ENCODE measurements at places on chromosomes 5 and 9.
A peak's percentile ranks its signal among the peaks of the same experiment; 100 is the strongest.

GRCh38 chr9:21513431-21513830, 31.3 kb upstream of the IFNE start:
- DNase-seq, result no peak

- DNase-seq, result no peak
Measured at GRCh38 chr9:112772551-112772950, 22.0 kb downstream of the SNX30 start.

GRCh38 chr5:119453040-119453373, 710 bp downstream of the HSD17B4 start:
- DNase-seq, result peak; percentile 11

DNA sequence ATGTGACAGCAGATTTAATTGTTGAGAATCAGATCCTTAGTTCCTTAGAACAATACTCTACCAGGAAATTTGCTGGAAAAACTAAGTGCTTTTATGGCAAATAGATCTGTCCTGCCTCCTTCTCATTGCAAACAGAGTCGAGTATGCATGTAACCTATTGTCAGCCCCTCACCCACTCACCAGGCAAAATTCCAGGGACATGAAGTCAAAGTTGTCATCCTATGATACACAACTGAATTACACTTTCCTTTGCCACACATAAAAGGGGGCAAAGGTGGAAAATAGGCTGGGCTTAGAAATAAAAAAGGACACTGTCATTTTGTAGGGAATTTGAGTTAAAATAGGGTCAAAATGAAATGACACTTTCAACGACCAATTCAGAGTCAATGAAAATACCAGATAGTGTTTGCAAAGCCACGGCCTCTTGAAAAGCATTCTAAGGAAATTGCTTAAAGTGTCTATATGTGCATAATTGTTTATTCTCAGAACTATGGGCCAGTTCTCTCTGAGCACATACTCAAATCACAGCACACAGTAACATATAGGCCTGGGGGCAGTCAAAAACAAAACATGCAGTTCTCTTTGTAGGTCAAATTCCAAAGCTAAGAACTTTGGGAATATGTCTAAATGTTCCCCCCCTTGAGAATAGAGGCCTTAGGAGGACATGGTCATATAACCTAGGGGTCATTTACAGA, 452.8 kb downstream of the NFIB start:
- no peak for DNase-seq

GRCh38 chr5:56440871-56441740, 208.0 kb upstream of the ANKRD55 start:
- DNase-seq, result no peak

DNA sequence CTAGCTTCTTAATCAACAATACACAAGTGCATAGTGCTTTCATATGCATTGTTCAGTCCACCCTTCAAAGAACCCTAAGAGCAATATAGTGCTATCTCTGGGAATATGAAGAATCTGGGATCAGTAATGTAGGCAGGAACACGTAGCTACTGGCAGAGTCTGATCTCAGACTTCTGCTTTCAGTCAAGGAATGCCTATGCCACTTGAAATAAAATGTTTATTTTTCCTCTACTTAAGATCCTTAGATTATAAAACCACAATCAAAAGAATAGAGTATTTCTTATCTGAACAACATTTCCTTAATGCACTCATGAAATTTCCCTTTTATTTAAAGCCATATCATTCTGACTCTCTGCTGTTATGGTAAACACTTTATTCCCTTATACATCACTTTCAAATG, 1407.8 kb upstream of the C9orf72 start:
- no peak for DNase-seq

DNA sequence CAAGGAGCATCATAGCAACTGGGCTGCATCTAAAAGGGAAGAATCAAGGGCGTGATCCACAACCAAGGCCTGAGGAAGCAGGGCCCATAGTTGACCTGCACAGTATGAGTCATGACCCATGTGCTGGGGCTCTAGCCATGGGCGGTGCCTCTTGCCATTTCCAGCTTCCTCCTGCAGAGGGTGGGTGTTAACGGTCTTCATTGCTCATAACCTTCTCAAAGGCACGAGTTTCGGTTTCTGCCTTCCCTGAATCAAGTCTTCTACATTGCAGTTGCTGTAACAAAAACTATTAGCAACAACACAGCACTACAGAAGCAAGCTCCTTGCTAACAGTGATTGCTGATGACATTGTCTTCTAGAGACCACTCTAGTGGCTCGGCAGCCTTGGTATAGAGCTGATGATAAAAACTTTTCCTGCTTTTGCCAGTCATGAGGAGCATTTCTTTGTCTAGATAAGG, 66.9 kb downstream of the CTSL start:
- DNase-seq, result no peak

DNA sequence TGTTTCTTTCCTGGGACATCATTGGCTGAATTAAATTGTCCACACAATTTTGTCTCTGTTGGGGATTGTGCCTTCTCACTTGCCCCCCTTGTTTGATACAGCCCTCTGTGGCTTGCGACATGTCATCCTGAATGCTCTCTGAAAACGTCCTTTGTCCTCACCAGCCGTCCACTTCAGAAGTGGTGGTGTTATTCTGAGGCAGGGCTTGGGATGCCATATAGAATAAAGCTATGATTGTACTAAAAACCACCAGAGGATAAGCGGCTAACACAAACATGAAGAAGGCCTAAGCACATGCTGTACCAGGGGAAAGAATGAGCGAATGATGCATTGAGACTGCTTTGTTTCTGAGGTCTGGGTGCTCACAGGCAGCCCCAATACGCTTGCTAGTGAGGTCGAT, 3.5 kb upstream of the SNX30 start:
- DNase-seq, result no peak

Measured in NCI-H2029 (cell line).